Daoy (cell line): ENCODE measurements at places on chromosomes 3 and 15. TPM values are rescaled to one million over a fixed set of nuclear protein-coding genes. Genes with fewer than 3 reads are reported as not detected.

Gene OR5K2
- total RNA-seq = not detected in 2 replicates

Gene ILDR1
- not detected in 2 replicates for total RNA-seq

Gene LRRC2
- total RNA-seq = 0.36 and 0.40 TPM in 2 replicates

Gene DAZL
- not detected in 2 replicates for total RNA-seq

Gene FBLN2
- 8.8 and 17.9 TPM in 2 replicates for total RNA-seq

Gene SERINC4
- total RNA-seq = 0.11 TPM in 1 of 2 replicates, not detected in the other

Gene CCDC54
- total RNA-seq = not detected in 2 replicates

Gene AGBL1
- total RNA-seq = not detected in 2 replicates

Gene CEP19
- 2.5 and 6.2 TPM in 2 replicates for total RNA-seq

Gene BOC
- 4.4 and 5.0 TPM in 2 replicates for total RNA-seq

DNA sequence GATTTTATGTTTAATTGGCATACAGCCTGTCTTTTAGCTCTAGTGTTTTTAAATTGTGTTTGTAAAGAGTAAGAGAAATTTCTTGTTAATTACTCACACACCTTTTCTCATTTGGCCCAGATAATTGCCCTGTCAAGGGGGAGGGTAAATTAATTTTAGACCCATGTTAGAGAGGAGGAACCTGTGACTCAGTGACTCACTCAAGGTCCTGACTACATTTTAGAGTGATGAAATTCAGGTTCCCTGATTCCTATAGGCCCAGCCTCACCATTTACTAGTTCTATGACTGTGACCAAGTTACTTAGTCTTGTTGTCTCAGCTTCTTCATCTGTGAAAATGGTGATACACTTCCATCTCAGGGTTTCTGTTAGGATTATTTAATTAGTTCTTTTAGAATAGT lies 125.2 kb upstream of the DPH6 start:
- no peak for DNase-seq

DNA sequence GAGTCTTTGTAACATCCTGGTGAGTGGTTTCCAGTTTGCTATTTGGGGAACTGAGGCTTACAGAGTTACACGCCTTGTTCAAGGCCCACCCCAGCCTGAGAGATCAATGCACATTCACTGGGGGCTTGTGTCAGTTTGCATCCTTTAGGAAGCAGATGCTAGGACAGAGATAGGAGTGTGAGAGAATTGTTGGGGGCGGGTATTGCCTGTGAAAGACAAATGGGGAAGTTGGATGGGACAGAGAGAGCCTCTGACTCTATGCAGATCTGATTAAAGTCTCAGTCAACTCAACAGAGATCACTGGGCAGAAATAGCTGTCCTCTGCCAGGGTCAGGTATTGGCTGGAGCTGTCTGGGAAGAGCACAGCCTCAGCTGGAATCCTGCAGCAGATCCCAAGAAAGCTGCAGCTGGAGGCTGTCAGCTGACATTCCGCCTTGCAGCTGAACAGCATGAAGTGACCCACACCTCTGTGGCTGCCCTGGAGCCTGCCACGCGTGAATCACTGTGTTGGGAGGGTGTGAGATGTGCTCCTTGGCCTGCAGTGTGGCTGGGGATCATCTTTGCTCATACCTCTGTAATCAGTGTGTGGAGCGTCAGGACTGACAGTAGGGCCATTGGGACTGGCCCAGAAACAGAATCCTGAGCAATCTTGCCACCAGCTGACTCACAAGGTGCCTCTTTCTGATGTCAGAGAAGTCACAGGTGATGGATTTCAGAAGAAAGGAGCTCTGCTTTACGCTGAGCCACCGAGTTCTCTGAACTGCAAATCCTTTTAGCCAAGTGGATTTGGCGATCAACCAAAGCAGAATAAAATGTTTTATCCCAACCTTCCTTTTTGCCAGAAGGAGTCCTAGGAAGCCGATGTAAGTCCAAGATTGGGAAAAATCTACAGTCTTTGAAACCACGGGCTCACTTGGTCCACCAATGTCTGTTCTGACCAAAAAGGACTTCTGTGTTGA lies 284.1 kb upstream of the LRRFIP2 start:
- DNase-seq = no peak

DNA sequence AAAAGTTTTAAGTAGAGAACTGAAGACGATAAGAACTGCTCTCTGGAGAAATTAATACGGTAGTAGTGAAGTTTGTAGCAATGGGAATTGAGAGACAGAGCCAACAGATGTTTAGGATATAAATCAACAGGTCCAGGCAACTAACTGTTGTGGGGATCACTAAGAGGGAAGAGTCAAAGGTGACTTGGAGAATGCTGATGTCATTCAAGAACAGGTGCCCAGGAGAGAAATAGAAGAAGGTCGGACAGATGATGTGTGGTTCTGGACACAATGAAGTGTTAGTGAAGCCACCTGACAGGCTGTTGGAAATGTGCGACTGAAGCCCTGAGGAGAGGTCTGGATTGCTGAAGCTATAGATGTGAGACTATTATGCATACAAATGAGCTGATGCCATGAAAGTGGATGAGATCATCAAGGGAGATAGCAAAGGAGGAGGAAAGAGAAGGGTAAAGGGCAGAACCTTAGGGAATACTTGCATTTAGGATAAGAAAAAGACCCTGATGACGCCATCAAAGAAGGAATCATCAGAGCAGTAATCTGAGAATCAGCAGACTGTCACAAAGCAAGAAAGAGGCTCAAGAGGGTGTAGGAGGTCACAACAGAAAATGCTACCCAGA lies 183.7 kb downstream of the FRMD5 start:
- DNase-seq = no peak

DNA sequence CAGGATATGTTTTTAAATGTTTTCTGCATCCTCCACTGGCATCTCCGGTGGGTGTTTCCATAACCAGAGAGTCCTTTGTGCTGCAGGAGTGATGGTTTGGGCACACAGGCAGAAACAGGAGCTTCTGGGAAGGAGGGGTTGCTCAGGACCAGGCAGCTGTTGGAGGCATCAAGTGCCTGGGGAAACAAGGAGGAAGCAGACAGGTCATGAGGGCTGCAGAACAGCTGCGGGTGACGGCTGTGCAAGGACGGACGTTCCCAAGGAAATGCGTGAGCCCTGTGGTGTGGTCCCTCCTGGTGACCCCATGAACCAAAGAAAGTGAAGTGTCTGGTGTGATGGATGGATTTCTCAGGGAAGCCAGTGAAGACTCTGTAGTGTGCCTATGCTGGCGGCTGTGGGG lies 61.2 kb upstream of the TNFAIP8L3 start:
- no peak for DNase-seq

DNA sequence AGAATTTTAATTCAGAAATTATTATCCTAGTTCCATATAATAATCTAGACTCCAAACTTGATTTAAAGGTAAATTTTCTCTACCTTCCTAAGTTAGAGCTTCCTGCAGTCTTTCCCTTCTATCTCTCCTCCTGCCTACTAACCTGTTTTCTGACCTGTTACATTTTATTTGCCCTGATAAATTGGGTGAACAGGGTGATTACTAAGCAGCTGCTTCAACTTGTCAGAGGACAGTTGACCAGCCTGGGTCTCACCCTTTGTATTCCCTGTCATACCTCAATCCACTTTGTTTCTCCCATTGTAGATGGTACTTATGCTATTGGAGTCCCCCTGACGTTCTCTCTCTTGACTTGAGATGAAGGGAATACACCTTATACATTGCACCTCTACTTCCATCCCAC lies 28.4 kb upstream of the MYRIP start:
- no peak for DNase-seq

GRCh38 chr3:13644341-13645117 lies 95.6 kb downstream of the FBLN2 start:
- DNase-seq = peak; percentile 33

DNA sequence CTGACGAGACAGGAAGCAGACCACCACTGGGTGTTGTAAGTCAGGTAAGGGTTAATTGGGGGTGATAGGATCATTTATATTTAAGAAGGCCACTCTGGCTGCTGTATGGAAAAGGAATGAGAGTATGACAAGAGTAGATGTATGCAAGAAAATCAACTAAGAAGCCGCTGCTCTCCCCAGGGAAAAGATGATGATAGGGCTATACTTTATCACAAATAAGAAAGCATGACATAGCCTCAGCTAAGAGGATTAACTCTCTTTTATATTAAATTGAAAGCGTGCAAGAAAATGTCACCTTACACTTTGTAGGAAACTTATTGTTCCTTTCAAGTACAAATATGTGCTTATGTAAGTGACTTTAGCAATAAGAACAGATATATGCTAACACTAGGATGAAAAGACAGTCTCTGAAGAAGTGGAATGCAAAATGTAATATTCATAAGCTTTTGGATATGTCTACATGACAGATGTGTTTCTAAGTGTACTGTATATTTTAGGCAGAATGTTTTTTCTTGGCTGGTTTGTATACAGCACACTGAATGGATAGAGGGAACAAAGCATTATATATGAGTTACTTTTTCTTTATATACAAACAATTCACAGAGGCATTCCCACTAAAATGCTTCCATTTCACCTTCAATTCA lies 8.7 kb upstream of the NDUFB4 start:
- no peak for DNase-seq

GRCh38 chr15:63109920-63110319 lies 11.7 kb upstream of the LACTB start:
- DNase-seq = peak; percentile 41

- DNase-seq = peak; percentile 7
These were observed 150.7 kb downstream of the NLGN1 start for GRCh38 chr3:173548261-173548660.

DNA sequence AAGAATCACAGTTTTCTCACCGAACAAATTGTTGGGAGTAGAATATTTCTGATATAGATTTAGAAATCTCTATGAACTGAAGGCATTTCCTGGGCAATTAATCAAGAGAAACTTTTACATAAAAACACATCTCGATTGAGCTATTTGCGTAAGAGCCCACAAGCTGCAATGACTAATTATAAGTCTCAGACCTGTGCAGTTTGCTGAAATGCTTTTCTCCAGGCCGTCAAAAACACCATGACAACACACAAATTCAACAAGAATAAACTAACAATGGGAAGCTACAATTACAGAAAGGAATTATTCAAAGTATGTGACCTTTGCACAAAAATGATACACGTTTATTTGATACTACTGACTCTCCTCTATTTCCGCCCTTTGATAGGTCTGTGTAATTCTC lies 481.2 kb upstream of the WNT5A start:
- no peak for DNase-seq

DNA sequence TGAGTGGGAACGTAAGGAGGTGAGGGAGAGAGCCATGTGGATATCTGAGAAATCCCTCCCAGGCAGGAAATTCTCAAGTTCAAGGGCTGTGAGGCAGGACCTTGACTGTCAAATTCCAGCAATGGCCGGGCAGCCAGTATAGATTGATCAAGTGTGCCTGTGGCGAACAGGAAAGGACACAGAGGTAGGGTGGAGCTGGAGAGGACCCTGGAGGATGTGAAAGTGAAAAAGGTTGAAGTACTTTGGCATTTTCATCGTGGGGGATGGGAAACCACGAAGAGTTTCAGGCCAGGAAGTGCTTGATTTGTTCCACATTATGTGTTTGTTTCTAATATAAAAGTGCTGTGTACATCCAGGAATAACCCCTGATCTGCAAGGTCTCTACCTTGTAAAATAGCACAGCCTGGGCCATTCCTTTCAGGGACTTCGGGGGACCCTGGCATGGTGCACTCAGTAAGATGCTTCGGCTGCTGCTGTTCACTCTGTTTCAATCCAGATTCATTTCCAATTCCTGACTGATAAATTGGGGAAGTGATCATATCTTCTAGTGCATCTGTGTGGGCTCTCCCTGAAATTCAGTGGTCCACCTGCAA lies 156.6 kb downstream of the MCTP2 start:
- no peak for DNase-seq

DNA sequence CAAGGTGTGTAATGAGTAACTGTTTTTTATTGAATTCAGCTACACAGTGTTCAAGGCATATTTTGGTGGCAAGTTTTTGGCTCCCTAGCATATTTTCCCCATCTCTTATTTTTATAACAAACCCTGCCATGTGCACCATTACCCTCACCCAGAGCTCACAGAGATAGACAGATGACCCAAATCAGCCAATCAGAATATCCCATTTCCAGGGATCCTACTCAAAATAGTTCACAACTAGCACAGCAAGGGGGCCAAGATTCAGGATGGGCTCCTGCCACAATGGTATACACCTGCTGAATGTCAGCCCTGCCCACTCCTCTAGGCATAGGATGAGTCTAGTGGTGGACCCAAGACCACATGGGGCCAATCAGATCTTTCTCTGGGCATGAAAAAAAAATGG lies 78.8 kb upstream of the SETMAR start:
- no peak for DNase-seq

DNA sequence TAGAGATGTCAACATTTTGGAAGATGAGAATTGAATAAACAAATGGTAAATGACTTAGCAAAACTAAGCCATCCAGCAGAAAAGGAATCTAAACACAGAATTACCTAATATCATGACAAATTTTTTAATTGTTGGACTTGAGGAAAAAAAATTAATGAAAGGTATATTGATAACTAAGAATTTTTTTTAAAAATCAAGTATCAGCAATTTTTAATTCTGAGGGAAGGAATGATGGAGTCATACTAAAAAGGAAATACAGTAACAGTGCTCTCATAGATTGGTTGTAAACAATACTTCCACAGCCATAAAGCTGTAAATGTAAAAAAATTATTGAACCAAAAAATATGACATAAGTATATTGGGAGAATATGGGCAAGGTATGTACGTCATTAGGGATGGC lies 68.0 kb downstream of the CSNK1G1 start:
- DNase-seq = no peak

- DNase-seq = peak; percentile 44
These were observed 276.3 kb upstream of the DNAJC19 start for GRCh38 chr3:181265750-181266333.
